A172 (cell line): ENCODE measurements at places on chromosomes 2 and 18. TPM values are rescaled to one million over a fixed set of nuclear protein-coding genes. Genes with fewer than 3 reads are reported as not detected.

Gene TANC1
- total RNA-seq = 12.6 and 14.3 TPM in 2 replicates

Gene TEX44
- total RNA-seq = not detected in 2 replicates

DNA sequence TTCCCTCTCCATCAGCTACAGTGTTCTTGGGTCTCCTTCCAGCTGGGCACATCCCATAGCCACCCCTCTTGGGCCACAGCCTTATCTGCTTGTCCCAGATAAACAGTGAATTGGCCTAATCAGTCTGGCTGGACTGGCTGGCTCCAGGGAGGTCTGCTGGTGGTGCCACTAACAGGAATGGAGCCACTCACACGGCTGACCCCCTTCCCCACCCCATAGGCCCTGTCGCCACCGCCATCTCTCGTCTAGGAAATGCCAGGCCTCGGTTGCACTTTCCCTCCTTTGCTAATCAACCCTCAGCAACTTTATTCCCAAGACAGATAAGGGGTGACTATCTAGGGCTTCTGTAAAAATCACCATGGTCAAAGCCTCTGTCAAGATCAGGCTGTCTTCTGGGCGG is 23.0 kb upstream of the TNP1 start:
- DNase-seq = no peak

DNA sequence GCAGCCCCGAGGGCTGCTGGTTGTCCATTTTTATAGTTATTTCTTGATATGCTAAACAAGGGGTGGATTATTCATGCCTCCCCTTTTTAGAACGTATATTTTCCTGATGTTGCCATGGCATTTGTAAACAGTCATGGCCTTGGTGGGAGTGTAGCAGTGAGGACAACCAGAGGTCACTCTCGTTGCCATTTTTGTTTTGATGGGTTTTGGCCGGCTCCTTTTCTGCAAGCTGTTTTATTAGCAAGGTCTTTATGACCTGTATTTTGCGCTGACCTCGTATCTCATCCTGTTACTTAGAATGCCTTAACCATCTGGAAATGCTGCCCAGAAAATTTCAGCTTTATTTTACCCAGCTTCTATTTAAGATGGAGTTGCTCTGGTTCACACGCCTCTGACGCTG is 825.8 kb upstream of the CDH2 start:
- no peak for DNase-seq

- no peak for DNase-seq
Observed at GRCh38 chr2:161998857-161999256, 75.2 kb downstream of the DPP4 start.

Gene UPP2
- total RNA-seq = not detected in 2 replicates

GRCh38 chr2:160474319-160474645 is 19.3 kb downstream of the RBMS1 start:
- DNase-seq = no peak

DNA sequence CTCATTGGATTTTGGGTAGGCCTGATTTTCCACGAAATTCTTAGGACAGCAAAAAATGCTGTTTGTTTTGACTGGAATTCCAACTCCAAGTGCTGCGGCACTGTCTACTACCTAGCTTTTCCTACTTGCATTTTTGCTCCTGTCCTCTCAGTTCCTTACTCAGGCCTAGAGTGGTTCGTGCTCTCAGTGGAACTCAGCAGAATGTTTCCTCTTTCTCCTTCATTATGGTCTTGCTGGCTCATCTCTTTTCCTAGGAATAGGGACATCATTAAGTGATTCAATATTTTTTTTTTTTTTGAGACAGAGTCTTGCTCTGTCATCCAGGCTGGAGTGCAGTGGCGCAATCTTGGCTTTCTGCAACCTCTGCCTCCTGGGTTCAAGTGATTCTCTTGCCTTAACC is 37.9 kb downstream of the GEMIN6 start:
- DNase-seq = no peak

DNA sequence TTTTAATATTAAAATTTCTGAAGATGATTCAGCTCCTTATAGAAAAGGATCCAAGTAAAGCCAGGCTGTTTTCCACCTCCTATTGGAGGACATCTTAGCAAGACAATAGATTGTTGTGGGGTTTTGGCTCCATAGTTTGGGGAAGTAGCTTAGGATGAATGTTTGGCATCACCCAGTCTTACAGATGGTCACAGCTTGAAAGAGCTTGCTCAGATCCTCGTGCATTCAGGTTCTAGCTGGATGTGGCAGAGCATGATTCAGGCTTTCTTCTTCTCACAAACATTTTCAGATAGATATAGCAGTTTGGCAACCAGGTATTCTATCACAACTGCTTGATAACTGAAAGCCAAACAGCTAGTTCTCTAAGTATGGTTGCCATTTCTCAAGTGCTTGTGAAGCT is 23.6 kb upstream of the PDCL3 start:
- DNase-seq = no peak

GRCh38 chr2:11389551-11390398 is 45.3 kb upstream of the ROCK2 start:
- DNase-seq = peak; percentile 70

DNA sequence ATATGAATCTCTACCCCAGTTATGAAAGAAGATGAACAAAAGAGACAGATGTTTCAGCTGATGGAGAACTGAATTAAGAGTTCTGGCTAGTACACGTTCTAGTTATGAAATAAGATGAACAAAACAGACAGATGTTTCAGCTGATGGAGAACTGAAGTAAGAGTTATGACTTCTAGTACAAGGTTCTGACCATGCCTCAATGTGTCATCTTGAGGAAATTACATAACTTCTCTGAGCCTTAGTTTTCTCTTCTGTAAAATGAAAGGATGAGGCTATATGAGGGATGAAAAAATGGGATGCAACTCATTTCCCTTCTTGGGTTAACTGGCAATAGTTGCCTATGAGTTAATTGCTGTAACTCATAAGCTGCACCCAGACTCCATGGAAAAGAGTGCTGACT is 92.9 kb upstream of the WDR75 start:
- peak; percentile 16 for DNase-seq

GRCh38 chr2:96556441-96557330 is 20.1 kb downstream of the ARID5A start:
- DNase-seq = peak; percentile 98

Gene ADD2
- 47.5 and 50.5 TPM in 2 replicates for total RNA-seq

GRCh38 chr2:168730344-168730743 is 72.1 kb upstream of the NOSTRIN start:
- DNase-seq = peak; percentile 6

- no peak for DNase-seq
Observed at GRCh38 chr2:3291750-3292149, 85.9 kb downstream of the EIPR1 start.

- DNase-seq = no peak
Observed at GRCh38 chr2:74743039-74743438, 89.0 kb downstream of the SEMA4F start.

- no peak for DNase-seq
Observed at GRCh38 chr18:6370886-6371635, 43.6 kb downstream of the L3MBTL4 start.

- DNase-seq = no peak
Observed at GRCh38 chr2:85954590-85955458, 66.0 kb upstream of the ST3GAL5 start.

DNA sequence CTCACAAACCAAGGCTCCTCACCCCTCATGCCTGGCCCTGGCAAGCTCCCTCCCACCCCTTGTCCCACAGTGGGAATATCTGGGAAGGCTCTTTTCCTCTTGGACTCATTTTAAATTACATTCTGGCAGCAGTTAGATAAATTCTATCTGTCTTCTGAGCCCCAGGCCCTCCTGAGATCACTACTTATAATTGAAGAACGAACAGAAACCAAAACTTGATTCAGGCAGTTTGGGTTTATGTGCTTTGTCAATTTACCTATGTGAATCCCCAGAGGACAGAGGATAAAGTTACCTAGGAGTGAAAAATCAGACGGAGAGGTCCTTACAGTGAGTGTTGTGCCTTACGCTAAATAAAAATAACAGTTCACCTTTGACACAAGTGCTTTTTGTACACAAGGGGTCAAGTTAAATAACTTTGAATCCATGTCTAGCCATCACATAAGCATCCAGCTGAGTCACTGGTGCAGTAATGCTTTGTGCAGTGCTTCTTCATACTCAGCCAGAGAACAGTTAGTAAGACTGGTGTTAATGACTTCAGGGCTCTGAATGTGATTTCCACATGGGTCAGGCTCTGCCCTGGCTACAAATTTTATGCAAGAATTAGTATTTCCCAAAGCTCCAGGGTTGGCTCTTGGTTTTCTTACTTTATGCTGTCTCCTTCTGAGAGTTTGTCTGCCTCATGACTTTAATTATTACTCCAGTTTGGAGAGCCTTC is 329.3 kb downstream of the INSIG2 start:
- no peak for DNase-seq

DNA sequence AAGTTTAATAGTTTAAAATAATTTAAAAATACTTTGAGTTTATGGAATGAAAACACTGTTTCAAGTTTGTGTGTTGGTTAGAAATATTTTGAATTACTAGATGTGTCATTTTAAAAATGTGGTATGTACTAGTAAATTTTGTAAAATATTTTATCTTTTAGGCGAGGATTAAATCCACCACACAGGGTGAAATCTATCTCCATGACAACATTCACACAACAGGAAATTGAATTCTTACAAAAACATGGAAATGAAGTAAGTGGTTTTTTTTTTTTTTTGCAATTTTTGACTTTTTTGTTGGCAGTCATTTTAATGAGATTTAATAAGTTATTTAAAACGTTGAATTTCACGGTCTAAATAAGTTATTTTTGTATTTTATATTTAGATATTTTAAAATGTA is 19.4 kb downstream of the AGFG1 start:
- no peak for DNase-seq

DNA sequence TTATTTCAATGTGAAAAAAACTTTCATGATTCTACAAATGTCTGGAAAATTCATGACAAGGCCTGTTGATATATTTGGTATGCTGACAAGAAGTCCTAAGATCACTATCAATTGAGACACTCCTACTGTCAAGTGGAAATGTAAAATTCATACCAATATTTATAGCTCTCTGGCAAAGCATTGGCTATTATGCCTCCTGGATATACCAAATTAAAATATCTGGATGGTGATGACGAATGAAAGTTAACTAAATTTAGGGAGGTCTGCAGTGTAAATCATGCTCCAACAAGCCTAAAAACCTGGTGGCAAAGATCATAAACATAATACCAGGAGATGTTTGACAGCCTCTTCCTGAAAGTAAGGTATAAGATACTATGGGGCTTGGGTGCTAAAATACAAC is 41.1 kb upstream of the TCF4 start:
- DNase-seq = no peak

- no peak for DNase-seq
Observed at GRCh38 chr2:41772697-41773096, 275.1 kb upstream of the PKDCC start.

Gene SCN9A
- total RNA-seq = 6.3 and 8.2 TPM in 2 replicates

- DNase-seq = no peak
Observed at GRCh38 chr2:240651185-240651584, 25.9 kb downstream of the GPR35 start.

DNA sequence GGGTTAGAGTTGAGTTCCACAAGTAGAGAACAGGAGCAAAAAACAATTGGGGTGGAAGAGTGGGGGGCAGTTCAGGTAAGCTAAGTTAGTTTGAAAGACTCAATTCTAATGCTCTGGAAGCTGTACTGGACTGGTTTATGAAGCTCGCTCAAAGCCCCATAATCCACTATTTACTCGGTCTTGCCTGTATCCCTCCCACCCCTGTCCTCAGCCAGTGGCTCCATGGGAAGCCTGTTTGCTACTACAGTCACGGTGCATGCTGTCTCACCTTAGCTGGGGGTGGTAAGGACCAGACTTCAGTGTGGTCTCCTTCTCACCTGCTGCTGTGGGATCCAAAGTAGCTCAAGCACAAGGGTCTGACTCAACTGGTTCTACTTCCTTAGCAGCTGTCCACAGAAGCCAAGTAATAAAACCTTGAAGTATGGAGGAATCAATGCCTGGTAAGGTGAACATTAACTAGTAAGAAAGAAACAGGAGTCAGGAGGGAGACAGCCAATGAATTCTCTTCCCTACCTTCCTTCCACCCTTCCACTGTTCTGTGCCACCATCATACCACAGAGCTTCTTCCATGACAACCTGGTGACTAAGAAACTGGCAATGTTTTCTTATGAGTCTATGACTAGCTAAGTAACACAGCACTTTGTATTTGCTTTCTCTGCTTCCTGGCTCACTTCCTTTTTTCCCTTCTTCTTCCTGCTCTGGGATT is 230.8 kb downstream of the SRBD1 start:
- DNase-seq = peak; percentile 71

GRCh38 chr2:232329716-232330067 is 48.9 kb upstream of the ALPP start:
- no peak for DNase-seq

DNA sequence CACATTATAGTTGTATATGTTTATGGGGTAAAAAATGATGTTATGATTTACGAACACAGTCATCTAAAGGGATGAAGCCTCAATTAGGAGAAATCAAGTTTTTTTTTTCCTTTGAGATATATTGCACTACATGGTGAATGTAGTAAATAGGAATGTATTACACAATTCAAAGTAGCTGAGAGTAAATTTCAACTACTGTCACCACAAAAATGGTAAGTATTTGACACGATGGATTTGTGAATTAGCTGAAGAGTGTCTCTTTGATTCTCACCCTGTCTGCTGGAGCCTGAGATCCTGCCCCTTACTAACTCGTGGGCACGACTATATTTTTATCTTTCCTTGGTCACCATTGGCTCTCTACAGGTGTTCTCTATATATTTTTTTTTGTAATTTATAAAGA is 540.4 kb upstream of the DSEL start:
- no peak for DNase-seq

DNA sequence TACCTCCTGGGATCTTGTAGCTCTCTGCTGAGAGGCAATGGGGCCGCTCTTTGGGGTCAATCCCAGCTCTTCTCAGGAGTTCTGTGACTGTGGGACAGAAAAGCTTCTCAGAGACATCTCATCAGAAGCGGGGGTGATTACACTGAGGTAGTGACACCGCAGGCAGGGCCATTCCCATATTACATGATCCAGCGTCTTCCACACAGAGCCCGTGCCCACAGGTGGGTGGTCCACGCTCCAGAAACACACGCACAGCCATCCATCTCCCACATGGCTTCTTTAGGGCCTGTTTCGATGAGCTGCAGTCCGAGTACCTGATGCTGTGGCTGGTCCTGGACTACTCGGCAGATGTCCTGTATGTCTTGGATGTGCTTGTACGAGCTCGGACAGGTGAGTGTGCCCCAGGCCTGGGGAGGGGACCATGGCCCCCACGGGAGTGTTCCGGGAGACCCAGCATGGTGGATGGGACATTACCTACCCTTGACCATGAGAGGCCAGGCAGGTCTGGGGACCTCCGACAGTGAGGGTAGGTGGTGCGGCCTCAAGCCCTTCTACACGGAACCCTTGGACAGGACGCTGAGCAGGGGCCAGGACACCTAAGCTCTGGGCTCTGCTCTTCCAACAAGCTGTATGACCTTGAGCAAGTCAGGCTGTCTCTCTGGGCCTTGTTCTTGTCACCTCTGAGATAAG is 45.5 kb downstream of the CNGA3 start:
- DNase-seq = no peak

- no peak for DNase-seq
Observed at GRCh38 chr18:46485675-46486194, 171.3 kb downstream of the LOXHD1 start.

Gene SULT1C4
- not detected in 2 replicates for total RNA-seq

GRCh38 chr18:74551936-74552555 is 17.7 kb downstream of the CNDP1 start:
- peak; percentile 69 for DNase-seq

GRCh38 chr2:3780477-3781402 is 77.4 kb downstream of the DCDC2C start:
- DNase-seq = peak; percentile 83

- DNase-seq = no peak
Observed at GRCh38 chr2:59868981-59869380, 684.5 kb downstream of the BCL11A start.
